Stimulated activated CD8-positive, alpha-beta memory T cell treated with anti-CD3 and anti-CD28 coated beads, Interleukin-7, amount 100 ng/mL, for 1 hour (primary cell): ENCODE measurements at places on chromosomes 3 and 15.

GRCh38 chr3:142961539-142961938 lies 1.9 kb downstream of the PAQR9 start:
- DNase-seq, result no peak

DNA sequence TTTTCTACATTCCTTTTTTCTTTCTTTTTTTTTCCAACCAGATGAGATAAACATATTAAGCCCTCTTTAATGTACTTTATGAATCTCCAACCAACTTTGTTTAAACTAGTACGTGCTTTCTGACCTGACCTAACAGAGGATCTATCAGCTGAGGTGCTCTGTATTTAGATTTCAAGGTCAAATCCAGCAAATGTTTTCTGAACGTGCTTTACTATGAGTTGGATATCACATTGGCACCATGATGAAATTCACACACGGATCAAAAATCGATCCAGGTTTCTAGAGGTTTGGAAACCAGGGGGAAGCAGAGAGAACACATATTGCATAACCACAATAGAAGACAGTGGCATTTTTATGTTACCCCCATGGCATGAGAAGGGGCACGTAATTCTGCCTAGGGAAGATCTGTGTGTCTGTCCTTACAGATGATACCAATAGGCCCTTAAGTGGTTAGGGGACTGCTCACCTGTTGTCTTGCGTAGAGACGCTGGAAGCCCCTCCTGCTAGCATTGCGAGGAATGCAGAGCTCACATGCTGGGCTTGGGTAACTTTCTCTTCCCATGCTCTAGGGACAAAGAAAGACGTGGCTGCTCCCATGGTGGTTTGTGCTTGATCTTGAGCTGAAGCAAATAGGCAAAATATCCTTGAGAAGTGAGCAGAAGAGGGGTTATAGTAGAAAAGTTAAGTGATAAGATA lies 59.3 kb upstream of the ABHD10 start:
- DNase-seq, result no peak

GRCh38 chr3:50201573-50202315 lies 3.3 kb upstream of the SLC38A3 start:
- no peak for DNase-seq

- no peak for DNase-seq
Observed at GRCh38 chr3:64161481-64161952, 63.7 kb downstream of the PRICKLE2 start.

DNA sequence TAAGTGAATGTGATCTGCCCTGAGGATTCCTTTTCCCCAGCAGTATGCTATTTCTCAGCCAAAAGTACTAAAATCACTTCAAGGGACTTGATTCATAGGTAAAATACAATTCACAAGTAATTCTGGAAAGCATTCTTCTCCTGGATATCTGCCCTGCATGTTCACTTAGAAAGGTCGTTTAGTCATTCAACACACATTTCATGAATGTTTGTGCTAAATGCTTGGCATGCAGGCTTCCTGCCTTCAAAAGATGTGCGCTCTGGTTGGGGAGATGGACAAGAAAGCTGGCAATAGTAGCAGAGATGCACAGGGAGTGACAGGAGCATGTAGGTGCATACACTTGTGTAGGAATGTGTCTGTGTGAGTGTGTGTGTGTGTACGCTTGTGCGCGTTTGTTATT lies 360.7 kb downstream of the PTPRG start:
- no peak for DNase-seq

DNA sequence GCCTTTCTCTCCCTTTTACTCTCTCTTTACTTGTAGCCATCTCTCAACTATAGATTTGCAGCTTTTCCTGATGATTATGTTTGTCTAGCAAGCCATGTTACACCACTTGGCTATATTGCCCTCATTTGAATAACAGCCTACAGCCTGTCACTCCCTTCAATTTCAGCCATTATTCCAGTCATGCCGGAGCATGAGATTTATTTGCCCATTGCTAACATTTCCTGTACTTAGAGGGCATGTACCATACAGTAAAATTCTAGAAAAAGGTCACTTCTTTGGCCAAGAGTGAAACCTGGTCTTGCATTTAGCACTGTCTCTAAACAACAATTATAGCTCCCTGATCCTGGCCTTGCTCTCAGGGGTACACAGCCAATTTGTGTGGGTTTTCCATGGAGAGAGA lies 221.7 kb upstream of the TMC3 start:
- DNase-seq, result no peak

DNA sequence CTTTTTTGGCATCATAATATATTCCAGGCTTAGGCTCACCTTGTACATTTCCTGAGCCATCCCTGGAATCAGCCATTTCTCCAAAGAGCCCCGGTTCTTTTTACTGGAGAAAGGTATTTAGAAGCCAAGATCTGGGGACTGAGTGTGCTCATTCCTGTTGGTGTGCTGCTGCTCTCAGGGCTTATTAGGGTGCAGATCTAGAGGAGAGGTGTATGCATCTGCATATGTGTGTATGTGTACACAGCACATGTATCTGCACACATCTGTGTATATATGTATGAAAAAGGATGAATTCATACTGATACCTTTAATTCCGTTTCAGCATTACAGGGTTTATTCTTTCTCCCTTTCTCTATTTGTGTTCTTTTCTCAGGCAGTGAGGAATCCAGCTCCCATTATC lies 162.1 kb upstream of the BHLHE40 start:
- no peak for DNase-seq

DNA sequence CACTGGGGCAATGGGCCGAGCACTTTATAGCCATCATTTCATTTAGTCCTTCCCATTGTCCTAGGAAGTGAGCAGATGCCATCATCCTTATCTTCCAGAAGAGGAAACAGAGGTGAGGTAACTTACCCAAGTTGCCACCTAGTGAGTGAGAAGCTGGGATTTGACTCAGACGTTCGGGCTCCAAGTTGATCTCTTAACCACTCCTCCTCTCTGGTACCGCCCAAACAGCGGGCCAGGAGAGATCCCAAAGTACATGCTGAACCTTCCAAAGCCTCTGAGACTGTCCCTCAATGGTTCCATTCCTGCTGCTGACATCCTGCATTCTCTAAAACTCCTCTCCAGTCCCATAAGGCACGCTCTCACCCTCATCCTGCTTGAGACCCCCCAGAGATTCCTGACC lies 56.2 kb downstream of the EXOG start:
- no peak for DNase-seq

DNA sequence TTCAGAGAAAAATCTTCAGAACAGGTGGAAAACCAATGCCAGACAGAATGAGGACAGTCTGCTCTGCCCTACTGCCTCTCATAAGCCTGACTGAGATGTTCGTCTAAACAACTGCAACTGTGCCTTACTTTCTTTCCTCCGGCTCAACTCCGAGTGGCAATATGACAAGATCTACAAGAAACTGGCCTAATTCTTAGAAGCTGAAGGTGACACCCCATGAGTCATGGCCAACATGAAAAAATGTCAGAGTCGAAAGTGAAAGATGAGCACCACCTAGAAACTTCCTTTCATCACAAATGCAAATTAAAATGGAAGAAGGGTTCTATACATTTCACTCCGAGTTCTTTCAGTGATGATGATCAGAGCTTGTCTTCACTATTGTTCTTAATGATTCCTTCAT lies 12.9 kb downstream of the PCYT1A start:
- DNase-seq, result peak; percentile 30

DNA sequence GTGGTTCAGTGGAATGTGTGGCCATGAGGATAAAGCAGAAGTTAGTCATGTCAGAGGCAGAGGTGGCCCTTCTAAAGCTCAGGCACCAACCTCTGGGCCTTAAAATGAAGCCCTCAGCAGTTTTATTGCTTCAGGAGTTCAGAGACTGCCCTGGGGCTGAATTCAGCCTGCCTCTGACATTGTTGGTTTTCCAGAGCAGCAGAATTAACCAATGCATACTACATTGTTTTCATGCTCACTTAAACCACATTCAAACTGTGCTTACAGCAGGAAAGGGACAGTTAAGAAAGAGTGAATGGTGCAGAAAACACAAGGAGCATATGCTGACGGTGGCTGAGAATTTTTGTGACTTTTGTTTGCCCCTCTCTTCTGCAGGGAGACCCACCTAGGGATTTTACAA lies 320.2 kb downstream of the CHST2 start:
- DNase-seq, result no peak
